ENCODE measurements at places on chromosomes 5 and 9. TPM values are rescaled to one million over a fixed set of nuclear protein-coding genes. Genes with fewer than 3 reads are reported as not detected.

DNA sequence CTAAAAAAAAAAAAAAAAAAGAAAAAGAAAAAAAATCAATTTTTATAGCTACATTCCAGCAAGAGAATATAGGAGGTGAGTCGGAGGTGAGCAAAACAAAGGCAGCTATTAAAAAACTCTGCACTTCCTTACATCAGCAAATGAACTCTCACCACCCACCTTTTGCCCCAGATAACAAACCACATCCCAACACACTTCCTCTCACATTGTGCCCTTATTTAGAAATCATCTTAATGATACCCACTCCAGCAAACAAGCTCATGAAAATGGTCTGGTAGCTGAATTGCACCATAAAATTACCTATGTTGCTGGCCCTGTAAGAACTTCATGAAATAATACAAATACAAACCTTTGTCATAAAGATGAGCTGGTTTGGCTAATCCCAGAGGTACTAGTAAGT lies 82.9 kb downstream of the CEMIP2 start:
- DNase-seq: no peak

RHOBTB3 gene
- total RNA-seq: 47.1 TPM

INSL4 gene
- not detected for total RNA-seq

COL23A1 gene
- 0.05 TPM for total RNA-seq

GRCh38 chr5:115179030-115179393 lies 9.3 kb upstream of the TRIM36 start:
- DNase-seq: no peak

- no peak for DNase-seq
These were observed 38.2 kb downstream of the MTAP start for GRCh38 chr9:21840647-21841046.

DNA sequence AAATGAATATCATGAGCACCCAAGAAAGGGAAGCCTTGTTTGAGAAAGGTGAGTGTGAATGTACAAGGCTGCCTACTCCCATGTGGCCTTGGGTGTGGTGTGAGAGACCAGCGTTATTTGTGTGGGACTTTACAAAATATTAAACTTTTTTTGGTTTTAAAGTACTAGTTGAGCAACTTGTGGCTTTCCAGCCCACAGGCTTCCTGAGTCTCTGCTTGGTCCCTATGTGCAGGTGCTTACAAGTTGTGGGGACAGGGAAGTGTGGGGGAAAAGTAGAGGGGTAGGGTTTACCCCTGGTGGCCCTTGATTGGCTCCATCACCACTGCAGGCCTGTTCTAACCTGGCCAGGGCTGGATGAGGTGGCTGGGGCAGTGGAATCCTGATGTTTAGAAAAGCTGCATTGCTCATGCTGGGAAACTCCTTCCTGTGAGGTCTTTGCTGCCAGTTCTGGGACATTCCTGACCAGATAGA lies 19.7 kb downstream of the PTTG1 start:
- DNase-seq: no peak

CCDC183 gene
- total RNA-seq: 0.48 TPM

DNA sequence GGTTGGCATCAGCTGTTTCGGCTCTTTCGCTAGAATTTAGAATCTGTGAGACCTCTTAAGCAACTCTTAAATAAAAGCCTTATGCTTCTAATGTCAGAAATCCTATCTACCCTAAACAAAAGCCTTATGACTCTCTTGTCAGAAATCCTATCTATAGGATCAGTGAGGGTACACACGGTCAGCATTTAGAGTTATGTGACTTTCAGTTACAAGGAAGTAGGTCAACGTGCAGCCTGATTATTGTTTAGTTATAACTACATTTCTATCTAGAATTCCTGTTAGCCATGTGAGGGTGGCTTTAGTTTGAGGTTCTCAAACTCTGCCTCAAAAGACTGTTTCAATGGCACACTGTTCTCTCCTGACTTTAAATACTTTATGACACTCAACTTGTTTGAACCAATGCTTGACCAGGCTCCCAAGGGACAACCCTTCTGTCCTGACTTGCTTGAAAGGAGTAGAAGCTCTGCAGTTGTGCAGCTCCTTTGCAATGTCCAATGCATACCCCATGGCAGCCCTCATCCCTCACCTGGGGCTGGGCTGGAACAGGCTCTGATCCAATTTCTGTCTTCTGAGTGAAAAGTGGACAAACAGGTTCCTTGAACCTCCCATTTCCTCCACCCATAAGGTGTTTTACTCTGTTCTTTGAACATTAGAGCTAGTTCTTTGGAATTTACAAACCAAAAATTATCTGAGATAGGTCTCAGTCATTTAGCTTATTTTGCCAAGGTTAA lies 251.6 kb upstream of the PIK3R1 start:
- no peak for DNase-seq

ZER1 gene
- total RNA-seq: 36.4 TPM

DNA sequence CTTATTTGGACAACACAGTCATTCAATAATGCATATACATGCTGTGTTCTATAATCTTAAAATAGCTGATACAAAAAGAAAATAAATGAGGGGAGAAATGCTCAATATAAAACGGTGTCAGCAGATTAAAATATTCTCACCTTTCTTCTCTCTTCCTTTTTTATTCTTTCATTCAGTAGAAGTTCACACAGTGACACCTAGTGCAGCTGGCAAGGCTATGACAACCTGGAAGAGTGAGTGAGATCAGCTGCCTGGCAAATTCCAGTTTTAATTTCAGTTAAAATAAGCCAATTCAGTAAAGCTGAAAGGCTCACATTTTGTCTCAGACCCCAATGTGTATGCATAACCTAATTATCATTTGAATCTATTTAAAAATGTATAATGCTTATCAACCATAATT lies 150.3 kb downstream of the RASEF start:
- DNase-seq: no peak

TNFSF15 gene
- total RNA-seq: 48.1 TPM

SOX30 gene
- total RNA-seq: not detected

All from glomerular endothelial cell (primary cell).